ENCODE measurements at places on chromosomes 16 and 17.

- no peak for DNase-seq
Measured at GRCh38 chr16:6496996-6497395, 835.6 kb upstream of the RBFOX1 start.

DNA sequence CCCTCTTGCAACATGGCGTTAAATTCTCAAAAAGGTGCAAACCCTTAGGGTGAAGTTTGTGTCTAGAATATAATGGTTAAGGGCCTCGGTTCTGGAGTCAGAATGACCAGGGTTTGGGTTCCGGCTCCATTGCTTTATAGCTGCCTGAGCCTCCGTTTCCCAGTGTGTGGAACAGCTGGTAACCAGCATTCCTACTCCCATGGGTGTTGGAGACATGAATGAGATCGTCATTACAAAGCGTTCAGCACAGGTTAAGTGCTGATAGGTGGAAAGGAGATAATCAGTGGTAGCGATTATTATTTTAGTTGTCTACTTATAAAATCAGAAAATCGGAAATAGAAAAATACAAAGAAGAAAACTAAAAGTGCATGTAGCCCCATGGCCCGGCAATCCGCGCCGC lies 23.5 kb upstream of the ZCCHC14 start:
- DNase-seq, result no peak

DNA sequence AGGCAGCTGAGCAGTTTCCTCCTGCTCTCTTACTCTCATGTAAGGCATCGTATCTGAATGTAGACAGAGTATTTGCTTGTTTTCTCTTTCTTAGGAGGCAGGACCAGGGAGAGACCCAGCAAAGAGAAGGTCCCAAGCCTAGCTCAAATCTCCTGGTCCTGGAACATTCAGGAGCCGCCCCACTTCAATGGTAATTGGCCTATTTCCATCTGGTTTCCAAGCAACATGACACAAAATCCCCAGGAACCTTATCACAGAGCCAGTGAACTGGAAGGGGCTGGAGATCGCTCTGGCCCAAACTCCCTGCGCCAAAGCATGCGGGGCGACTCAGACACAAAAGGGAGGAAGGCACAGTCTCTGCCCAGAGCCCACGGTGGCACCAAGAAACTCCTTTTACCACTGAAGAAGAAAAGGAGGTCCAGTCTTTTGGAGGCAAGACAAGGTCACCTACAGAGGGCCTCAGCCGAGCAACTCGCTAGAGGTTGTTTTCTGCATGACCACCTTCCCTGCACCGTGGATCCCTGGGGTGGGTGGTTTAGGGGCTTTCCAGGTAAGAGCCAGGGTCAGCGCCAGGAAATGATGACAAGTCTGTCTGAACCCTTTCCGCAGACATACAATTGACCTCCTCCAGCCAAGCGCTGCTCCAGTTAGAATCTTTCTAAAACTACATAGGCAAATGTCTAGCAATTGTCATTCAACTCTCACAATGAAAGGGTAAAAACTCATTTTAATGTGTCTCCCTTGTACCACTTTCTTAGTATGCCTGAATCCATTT lies 394.7 kb downstream of the SOX9 start:
- DNase-seq, result no peak

DNA sequence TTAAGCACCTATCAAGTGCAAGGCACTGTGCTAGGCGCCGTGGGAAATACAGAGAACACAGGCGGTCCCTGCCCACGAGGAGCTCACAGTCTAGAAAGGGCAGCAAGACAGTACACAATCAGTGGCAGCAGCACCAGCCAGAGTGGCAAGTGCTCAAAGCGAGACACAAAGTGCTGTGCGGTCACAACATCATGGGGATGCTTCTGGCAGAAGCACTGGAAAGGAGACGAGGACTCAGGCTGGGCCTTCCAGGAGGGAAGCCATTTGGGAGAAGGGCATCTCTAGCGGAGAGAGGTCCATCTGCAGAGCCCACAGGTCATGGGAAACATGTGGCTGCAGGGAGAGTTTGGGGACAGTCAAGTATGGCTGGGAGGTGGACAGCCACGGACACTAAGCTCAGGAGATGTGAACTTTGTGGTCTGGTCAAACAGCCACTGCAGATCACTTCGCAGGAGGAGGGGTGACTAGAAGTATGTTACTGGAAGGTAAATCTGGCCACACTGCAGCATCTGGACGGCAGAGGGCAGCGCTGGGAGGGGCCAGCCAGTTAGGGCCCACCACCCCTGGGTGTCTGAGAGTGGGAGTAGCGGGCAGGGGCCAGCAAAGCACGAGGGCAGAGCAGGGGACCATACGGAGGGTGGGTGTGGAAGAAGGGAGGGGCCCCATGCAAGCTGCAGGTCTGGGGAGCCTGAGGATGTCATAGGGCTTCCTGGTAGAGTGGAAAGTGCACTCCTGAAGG lies 71.1 kb downstream of the N4BP1 start:
- DNase-seq, result no peak

GRCh38 chr17:16926061-16926511 lies 45.8 kb downstream of the TNFRSF13B start:
- no peak for DNase-seq

DNA sequence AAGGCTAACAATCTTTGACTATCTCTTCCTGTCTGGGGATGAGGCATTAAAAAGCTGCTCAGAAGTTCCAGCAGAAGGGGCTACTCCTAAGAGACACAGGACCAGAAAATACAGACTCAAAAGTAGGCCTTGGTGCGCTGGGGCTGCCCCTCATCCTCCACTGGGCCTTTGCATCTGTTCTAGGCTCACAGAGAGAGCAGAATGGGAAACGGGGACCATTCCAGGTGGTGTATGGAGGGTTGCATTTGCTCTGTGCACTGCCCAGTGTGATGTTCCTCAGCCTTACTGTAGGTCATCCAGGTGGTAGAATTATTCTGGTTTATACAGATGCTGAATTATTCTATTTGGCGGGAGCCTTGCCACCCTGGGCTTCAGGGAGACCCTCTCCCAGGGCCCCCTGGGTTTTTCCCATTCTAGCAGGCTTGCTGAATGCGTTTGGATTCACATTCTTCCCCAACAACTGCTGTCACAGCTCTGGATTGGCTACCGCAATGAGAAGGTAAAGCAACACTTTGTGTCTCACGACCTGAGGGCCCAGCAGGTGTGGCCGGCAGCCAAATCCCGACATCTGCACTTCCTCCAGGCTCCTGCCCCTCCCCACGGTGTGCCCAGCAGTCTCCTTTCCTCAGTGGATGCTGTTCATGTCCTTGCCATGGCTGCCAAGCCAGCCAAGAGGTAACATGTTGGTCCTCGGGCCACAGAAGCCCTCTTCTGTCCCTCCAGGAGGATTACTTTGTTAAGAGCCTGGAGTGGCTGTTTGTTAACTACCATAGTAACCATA lies 25.0 kb upstream of the ZNHIT3 start:
- DNase-seq, result no peak

DNA sequence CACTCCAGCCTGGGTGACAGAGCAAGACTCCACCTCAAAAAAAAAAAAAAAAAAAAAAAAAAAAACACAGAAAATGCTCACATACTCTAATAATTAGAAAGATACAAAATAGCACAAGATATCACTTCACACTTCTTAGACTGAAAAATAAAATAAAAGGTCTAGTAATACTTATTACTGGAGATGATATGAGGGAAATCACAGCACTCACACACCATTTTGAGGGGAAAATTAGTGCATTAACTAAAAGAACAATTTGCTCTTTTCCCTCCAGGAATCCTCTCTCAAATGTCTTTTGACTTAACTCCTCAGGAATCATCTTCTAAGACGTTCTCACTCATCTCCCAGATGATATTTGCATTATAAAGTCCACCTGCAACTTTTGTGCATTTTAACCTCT lies 697.9 kb upstream of the SOX9 start:
- DNase-seq, result no peak

- DNase-seq, result no peak
Measured at GRCh38 chr16:51055434-51055833, 95.6 kb downstream of the SALL1 start.

GRCh38 chr17:4978726-4979125 lies 8.7 kb downstream of the CAMTA2 start:
- no peak for DNase-seq

DNA sequence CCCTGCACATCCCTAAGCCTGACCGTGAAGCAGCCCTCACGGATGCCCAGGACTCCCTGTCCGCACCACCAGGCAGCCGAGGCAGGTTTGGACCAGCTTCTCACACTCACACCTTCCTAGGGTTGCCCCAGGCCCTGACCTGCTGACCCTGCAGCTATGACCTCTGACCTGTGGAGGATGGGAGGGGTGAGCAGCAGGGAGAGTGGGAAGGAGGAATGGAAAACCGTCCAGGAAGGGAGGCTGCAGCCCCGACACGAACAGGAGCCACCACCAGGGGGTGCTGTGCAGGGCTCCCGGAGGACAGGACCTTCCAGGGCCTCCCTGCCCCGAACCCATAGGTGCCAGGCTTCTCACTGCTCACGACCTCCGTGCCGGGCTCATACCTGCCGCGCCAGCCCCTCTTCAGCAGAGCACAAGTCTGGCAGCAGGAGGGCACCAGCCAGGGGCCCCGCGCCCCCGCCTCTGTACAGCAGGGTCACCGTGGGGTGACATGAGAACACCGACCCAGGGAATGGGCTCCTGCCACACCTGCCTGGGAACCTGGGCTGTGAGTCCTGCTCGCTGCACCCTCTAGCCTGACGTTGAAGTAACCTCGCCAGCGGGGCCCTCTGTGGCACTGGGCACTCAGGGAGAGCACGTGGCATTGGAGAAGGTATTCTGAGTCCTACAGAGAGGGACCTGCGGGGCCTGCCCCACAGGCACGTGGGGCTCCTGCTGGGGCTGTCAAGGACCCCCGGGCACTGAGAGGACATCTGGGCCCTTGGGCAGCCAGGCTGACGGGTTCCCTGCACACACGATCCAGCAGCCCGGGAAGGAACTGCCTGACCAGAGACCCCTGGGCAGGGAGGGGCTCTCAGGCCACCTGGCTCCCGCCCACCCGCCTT lies 37.6 kb downstream of the CTU2 start:
- DNase-seq, result peak; percentile 54

GRCh38 chr17:2874189-2874686 lies 78.0 kb downstream of the RAP1GAP2 start:
- no peak for DNase-seq

DNA sequence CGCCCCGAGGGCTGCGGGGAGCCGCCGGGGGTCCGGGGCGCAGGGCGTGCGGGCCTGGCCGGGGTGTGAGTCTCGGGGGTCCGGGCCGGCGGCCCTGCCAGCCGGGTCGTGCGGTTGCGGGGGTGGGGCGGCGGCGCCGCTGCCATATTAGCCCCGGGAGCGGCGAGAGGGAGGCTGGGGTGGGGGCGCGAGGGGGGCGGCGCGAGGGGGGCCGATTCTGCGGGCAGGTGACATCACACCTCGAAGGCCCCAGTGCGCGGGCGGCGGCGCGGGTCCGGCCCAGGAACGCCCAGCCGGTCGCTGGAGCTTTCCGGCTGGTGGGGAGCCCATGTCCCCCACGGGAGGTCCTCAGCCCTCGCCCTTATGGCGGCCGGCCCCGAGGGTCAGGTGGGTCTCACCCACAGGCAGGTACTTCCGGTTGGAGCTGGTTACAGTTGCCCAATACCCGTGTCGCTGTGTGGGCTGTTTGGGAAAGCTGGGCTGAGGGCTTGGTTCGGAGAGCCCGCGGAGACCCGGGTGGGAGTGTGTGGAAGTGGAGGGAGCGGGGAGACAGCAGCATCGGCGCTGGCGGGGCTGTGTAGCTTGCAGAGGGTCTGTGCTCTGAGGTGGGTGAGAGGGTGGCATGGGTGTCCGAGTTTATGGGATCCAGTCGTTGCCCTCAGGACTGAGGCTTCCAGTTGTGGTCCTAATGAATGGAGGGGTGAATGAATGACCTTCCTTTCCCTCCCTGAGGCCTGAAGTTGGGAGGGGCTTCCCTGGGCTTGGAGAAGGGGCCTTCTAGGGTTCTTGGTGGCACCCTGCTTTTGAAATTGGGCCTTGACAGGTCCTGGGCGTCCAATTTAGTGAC lies 804 bp downstream of the ATP6V0C start:
- DNase-seq, result no peak

DNA sequence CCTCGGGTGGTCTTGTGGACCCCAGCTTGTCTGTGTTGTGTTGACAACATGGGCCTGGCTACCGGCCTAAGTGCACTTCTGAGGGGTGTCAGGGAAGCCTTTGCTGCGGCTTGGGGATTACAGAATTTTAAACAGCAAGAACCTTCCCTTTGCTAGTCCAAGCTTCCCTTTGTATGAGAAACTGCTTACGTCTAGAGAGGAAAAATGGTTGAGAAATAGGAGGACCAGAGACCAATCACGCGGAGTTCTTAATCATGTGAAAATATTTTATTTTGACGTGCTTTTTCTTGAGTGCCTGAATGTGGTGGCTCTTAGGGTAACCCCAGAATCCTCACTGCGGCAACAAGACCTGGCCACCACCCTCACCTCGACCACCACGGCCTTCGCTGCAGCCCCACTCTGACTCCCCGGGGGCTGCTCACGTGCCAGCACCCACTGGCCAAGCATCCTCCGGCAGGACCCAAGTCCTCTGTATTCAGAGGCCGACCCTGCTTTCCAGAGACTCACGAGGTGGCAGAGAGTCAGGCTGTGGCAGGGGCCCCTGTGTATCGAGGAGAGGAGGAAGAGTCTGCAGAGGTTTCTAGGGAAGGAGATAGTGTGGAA lies 81.2 kb downstream of the ZNF778 start:
- DNase-seq, result no peak

DNA sequence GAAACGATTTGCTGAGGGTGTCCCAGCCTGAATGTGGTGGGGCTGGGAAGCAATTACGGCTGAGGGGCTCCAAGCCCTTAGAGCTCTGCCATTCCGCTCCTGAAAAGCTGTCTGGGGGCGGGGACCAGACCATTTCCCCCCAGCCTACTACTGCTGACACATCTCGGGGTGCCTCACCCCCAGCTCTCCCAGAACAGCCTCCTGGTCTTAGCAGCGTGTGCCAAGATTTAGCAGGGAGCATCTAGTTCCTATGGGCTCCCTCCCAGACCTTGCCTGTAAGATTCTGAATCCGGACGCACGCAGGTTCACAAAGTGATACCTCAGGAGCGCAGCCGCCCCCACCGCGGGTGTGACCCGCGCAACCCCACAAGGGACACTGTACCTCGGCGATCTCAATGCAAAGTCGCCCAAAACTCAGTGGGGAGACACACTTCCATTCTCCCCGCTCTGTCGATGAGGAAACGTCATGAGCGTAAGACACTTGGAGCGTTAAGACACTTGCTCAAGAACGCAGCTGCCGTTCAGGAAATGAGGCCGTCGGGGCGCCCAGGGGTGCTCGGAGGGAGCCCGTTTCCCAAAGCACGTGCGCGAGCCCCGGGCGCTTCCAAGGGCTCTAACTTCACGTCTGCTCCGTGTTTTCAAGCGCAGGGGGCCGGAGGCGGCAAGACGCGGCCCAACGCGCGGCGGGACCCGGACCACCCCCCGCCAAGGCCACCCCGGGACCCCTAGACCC lies 629 bp downstream of the GEMIN4 start:
- peak; percentile 31 for DNase-seq

DNA sequence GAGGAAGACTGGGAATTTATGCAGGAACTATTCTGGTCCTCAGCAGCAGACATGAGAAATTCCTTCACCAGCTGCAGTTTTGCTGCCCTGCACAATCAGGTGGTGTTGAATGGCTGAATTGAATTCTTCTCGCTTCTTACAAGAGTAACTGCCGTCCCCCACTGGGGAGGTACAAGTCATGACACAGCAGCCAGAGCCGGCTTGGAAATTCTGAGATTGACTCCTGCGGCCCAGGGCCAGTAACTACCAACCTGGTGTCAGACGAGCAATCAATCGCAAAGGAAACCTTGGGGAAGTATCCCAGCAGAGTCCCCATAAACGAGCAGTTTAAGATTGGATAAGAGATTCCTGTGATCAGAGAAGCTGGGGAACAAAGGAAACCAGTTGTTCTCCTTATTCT lies 30.7 kb downstream of the KNOP1 start:
- DNase-seq, result no peak
